ENCODE measurements at places on chromosomes 1 and 21.

GRCh38 chr21:34668803-34669148 is at the start of gene CLIC6:
Gene CLIC6, plus strand, starts transcription at chr21:34668994. Its CDS starts 395 bp downstream, at chr21:34669389.
- DNase-seq, result no peak

DNA sequence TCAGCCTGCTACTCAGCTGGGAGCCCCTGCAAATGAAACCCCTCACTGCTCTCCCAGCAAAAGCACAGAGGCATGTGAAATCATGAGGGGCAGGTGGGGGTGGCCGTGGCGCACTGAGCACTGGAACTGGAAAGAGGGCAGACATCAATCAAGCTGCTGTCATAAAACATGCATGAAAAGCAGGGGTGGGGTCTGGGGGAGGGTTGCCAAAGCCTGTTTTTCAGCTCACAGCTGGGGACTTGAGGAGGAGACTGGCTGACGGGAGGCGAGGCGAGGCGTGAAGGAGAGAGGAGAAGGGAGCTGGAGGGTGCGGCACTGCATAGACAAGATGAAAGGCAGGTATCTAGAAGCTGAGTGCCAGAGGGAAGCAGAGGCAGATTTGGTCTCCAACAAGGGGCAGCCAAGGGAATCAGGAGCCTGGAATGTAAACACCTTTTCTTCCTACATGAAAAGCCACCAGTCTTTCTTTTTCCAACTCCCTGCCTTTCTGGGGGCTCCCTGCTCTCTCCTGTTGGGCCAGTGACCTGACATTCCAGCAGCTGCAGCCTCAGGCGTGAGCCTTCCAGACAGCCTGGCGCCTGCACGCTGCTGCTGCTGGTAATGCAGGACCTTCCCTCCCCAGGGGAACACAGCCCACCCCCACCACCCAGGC is 87.0 kb downstream of the NMNAT2 start:
- no peak for DNase-seq

GRCh38 chr1:61174060-61174795 is 91.9 kb downstream of the NFIA start:
- DNase-seq, result no peak

GRCh38 chr1:154342836-154343472 is 17.6 kb downstream of the ATP8B2 start:
- peak; percentile 56 for DNase-seq

- no peak for DNase-seq
These were observed 114.1 kb downstream of the LHX4 start for GRCh38 chr1:180343921-180344769.

DNA sequence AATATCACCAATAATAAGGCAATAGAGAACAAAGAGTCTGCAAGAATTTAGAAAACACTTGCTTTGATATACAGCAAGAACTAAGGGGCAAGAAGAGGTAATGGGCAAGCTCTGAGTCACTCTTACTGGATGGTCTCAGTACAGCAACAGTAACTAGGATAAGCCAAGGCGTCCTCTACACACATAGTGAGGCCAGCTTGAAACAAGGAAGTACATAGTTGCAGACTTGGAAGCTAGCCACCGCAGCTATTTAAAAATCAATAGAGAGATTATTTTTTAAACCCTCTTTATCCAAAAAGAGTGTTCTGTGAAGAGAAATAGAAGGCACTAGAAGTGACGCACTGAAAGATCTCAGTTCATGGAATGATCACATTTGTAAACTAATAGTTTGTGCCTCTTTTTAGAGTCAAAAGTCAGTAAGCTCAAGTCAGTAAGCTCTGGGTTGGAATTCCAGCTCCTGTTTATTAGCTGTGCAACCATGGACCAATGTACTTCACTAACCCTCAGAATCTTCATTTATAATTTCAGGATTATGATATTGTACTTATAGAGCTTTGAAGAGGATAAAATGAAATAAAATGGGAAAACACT is 118.6 kb downstream of the AKT3 start:
- DNase-seq, result no peak

DNA sequence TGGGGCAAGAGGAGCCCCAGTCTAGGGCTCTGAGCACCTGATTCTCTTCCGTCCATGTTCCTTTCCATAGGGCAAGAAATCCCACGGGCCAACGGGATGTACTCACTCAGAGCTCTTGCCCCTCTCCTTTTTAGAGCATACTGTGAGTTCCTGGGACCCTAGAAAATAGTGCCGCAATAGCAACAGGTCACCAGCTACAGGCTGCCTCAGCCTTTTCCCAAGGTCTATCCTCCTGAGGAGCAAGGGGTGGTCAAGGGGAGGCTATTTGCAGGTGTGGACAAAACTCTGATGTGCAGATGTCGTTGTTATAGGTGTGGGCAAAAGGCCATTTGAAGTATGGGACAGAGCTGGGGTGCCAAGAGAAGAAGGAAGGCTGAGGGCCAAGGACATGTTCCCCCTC is 1.6 kb upstream of the QSOX1 start:
- DNase-seq, result no peak

DNA sequence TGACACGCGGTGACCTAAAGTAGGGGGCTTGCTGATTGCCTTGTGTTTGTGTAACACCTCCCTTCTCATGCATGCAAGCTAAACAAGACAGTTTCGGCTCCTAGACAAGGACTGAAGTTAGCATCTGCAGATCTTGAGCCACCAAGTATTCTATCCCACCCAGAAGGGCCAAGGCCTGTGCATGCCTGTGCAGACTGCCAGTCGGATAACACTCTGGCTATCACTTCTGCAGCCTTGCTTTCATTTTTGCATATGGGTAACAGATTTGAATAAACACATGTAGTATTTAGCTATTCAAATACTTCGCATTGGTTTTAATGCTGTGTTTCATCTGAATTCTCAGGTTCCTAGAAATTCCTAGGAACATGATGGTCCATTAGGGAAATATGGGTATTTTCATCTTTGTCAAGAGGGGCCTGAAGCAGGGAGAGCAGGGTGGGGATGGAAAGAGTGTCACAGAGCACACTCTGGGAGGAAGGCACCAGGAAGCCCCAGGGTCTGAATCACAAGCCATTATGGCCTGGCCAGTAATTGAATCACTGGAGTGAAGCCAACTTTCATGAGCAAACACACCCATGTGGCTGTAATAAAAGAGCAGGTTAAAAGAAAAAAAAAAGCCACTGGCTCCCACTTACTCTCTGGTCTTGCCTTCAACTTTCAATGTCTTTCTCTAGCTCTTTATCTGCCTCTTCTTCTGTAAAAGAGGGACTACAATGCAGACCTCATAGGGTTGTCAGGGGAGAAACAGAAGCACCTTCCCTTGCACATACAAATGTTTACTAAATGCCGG is 28.3 kb downstream of the GADD45A start:
- DNase-seq, result no peak

GRCh38 chr1:96845464-96845863 is 123.9 kb downstream of the PTBP2 start:
- no peak for DNase-seq

- no peak for DNase-seq
These were observed 20.0 kb upstream of the EPHA2 start for GRCh38 chr1:16175610-16176553.

DNA sequence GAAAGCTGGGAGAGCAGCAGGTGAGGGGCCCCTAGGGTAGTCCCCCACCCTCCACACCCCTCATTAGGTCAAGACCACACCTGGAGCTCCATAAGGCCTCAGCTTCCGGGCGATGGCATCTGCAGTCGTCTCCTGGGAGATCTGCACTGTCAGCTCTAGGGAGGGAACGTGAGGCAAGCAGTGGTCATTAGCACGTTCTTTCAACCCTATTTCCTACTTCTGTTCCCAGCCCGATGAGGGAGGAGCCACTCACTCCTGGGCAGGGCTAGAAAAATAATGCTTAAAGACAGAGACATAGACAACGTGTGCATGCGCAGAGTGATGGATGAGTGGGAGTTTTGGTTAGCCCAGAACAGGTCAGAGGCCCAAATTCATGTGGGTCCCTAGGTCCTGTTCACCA is 9.7 kb downstream of the KDF1 start:
- DNase-seq, result no peak

GRCh38 chr21:26447932-26448475 is 125.1 kb downstream of the CYYR1 start:
- no peak for DNase-seq

- DNase-seq, result no peak
These were observed 9.4 kb upstream of the THEMIS2 start for GRCh38 chr1:27862671-27863537.
